ENCODE measurements at places on chromosomes 12 and 14.
A peak's percentile ranks its signal among the peaks of the same experiment; 100 is the strongest.

- no peak for DNase-seq
These were observed 1.2 kb upstream of the PA2G4 start for GRCh38 chr12:56103066-56103711.

DNA sequence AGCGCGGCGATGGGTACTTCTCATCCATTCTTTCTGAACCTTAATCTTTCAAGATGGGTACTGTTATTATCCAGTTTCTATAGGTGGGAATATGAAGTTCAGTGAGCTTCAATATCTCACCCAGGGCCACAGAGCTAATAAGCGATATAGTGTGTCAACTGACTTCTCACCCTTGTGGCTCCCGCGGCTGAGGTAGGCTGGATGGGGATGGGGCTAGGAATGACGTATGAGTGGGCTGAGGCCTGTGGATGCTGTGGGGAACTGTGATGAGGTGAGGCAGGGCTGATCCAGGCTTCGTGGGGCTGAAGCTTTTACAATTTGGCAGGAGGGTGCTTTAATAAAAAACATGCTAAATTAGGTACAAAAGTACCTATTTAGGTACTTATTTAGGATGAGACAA is 32.9 kb upstream of the ATP23 start:
- DNase-seq: no peak

- DNase-seq: no peak
These were observed 121.6 kb downstream of the FIGNL2 start for GRCh38 chr12:51726931-51727330.

GRCh38 chr12:98740751-98741150 is 95.7 kb downstream of the APAF1 start:
- no peak for DNase-seq

DNA sequence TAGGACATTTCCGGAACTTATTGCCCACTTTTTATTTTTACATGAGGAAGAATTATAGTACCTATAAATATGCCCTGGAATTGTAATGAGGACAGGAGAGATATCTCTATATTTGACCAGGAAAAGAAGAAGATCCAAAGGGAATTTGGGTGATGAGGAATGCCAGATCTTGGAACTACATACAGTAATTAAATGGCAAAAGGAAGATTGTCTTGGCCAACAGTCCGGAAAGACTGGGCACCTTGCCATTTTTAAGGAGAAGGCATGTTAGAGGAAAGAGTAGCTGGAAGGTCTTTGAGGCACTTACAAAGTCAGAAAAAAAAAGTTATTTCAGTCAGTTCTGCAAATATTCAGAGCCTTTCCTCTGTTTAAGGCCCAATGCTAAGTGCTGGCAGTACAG is 616.4 kb downstream of the MED13L start:
- no peak for DNase-seq

- DNase-seq: peak; percentile 28
These were observed 12.9 kb upstream of the CALM1 start for GRCh38 chr14:90383731-90384542.

- no peak for DNase-seq
These were observed 66.5 kb downstream of the PLEKHG7 start for GRCh38 chr12:92769124-92769901.

GRCh38 chr12:122942637-122943036 is 23.6 kb downstream of the ABCB9 start:
- DNase-seq: no peak

DNA sequence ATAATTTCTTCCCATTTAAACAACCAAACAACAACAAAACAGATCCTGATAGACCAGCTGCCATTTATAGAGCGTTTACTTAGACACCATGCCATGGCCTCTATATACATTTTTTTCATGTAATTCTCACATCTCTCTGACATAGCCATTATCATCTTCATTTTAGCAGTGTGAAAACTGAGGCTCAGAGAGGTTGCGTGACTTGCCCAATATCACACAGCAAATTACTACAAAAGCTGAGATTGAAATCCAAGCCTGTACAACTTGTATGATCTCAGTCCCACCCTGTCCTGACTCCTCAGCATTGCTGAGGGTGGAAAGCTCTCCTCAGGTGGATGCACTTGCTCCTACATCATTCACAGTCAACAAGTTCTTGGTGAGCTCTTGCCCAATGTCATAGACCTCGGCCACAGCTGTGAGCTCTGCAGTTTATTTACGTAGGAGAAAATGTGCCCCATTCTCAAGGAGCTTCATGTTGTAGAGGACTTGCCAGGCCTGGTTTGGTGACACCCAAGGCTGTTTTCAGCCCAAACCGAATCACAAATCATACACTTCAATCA is 55.5 kb downstream of the CRACR2A start:
- no peak for DNase-seq

DNA sequence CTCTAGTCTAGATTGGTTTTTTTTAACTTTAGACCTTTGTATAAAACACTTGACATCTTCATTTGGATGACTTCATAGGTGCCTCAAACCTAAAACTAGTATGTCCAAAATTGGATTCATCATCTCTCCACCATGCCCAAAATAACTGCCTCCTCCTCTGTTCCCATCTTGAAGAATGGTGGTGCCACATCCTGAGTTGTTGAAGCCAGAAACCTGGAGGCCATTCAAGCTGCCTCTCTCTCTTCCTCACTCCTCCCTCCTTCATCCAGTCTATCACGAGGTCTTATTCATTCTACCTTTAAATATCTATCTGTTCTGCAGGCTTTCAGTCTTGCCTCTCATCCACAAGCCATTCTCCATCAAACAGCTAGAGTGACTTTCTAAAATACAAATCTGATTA is 26.5 kb upstream of the USP44 start:
- DNase-seq: no peak

GRCh38 chr14:61347826-61348443 is 26.6 kb downstream of the PRKCH start:
- no peak for DNase-seq

DNA sequence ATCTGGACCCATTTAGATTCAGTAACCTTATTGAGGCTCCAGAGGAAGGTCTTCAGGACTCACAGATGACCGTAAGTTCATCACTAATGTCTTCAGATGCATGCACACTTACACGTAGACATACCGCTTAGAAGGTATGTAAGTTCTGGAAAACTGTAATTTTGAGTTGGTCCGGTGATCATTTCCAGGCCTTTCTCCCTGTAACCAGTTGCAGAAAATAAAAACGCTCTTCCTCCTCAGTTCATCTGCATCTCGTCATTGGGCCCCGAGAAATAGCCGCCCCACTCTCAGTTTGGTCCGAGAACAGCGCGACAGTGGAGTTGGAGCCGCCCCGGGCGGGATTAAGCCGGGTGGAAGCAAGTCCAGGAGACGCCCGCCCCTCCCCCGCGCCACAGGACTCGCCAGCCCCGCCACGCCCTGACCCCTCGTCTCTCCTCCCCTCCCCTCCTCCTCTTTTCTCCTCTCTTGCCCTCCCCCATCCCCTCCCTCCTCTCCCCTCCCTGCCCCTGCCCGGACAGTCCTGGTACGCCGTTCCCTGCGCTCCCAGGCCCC is 83.7 kb downstream of the TNFAIP2 start:
- DNase-seq: no peak

GRCh38 chr14:44961151-44961553 is 595 bp downstream of the KLHL28 start:
- DNase-seq: no peak

DNA sequence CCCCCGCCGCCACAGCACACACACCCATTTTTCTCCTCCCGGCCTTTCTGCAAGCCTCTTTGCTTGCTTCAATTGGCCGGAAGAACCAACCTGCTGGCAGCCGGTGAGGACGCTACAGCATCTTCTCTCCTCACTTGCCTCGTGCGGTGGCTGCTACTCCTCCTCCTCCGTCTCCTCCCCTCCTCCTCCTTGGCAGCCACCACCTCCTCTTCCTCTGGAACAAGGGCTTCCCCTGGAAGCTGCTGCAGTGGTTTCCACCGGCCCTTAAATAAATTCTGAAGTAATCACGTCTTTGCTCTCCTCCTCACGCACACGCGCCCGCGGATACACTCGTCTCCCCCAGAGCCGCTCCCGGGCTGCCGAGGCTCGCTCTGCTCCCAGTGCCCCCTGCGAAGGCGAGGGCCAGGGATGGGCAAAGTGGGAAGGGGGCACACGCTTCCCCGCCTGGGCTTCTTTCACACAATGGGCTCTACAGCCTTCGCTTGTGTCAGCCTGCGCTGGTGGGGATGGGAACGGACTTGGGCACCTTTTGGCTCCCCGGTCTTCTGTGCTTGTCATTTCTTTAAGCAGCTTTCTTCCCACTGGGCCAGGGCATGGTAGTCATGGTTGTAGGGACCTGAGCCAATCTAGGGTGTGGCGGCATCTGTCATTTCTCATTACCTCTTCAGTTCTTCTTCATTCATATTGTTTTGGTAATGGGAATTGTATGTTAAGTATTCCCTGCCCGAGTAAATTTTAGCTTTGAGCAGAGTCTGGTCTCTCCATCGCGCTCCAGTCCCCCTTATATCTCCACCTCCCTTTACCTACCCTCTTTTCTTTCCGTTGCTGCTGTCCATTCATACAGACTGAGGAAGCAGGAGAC is at the start of gene PPFIA2:
Gene PPFIA2, minus strand, starts transcription at position 161 of the 862 bp plus-strand sequence.
- no peak for DNase-seq

- no peak for DNase-seq
These were observed 14.3 kb upstream of the GTF2A1 start for GRCh38 chr14:81235096-81235495.

DNA sequence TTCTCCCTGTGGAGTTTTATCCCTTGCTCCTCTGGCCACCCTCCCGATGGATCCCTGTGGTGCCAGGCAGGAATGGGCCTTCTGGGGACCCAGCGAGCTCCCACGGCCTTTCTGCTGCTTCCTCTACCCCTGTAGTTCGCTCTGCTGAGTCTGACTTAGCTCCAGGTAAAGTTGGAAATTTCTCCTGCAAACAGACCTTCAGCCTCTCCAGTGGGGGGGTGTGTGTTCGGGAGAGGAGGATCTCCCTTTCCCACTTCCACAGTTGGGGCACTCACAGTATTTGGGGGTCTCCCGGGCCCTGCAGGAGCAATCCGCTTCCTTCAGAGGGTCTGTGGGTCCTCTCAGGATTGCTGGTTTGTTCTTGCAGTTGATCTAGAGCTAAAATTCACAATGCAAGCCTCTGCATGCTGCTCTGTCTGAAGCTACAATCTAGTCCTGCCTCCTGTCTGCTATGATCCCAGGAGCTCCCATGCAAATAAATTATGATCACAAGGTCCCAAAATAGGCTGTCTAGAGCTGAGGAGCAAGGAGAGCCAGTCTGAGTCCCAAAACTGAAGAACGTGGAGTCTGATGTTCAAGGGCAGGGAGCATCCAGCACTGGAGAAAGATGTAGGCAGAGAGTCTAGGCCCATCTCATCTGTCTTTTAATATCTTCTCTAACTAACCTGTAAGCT is 18.3 kb downstream of the MTRFR start:
- no peak for DNase-seq

DNA sequence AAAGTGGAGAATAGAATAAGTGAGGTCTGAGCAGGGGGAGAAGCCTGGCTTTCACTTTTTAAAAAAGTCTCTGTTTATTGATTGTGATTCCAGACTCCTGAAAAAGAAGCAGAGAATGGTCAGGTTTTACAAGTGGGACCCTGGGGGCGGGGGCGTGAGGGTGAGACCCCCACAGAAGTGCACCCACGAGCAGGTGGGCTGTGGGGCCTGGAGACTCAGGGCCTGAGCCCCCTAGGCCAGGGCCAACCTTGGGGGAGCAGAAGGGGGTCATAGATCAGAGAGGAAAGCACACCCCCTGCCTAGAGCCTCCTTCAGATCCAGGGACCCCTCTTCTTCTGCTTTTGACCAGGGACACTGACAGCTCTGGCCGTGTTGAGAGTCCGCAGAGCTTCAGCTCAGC is 180.3 kb downstream of the ADGRD1 start:
- no peak for DNase-seq

- no peak for DNase-seq
These were observed 279.4 kb downstream of the CACNA1C start for GRCh38 chr12:2332236-2332635.

- no peak for DNase-seq
These were observed 146.8 kb downstream of the C12orf42 start for GRCh38 chr12:103348935-103349334.

- no peak for DNase-seq
These were observed 311.2 kb downstream of the CACNA1C start for GRCh38 chr12:2363836-2364609.

DNA sequence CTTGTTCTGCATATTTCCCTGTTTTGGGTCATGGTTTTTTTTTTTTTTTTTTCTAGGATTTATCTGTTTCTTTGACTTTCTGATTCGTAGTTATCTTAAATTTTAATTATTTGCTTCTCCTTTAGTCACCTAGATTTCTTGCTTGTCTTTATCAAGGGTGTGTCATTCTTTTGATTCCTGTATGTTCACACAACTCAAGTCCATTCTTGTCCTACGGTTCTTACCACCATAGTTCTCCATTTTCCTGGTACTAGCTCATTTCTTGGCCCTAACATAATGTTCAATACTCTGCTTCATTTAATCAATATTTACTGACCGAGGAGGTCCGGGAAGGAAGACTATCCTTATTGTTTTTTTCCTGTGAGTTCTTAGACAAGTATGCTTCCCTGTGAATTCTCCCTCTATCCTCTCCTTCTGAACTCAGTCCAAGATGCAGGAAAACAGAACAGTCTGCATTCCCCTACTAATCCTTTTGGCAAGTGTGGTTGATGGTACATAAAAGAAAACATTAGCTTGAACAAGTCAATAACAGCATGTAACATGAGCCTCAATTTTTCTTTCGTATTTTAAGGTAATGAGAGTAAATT is 1346.4 kb upstream of the SEL1L start:
- no peak for DNase-seq

GRCh38 chr14:24403294-24403998 is 4.6 kb downstream of the NYNRIN start:
- DNase-seq: no peak

GRCh38 chr12:23084236-23084995 is 459.4 kb downstream of the ETNK1 start:
- no peak for DNase-seq

DNA sequence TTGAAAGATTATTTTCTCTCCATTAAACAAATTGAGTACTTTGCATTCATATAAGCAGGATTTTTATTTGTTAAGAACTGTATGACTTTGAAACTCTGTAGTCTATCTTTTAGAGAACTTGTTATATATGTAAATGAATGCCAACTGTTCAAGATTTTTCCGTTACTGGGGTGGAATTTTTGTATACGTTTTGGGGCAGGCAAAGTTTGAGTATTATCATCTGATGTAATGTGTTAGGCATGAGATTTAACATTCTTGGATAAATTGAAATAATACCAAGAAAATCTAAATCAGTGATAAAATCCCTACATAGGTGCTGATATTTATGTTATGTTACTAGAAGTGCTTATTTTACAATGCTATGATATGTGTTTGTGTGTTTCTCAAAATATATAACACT is 8.4 kb downstream of the CNOT2 start:
- no peak for DNase-seq
